ENCODE measurements at places on chromosomes 11 and 22.

DNA sequence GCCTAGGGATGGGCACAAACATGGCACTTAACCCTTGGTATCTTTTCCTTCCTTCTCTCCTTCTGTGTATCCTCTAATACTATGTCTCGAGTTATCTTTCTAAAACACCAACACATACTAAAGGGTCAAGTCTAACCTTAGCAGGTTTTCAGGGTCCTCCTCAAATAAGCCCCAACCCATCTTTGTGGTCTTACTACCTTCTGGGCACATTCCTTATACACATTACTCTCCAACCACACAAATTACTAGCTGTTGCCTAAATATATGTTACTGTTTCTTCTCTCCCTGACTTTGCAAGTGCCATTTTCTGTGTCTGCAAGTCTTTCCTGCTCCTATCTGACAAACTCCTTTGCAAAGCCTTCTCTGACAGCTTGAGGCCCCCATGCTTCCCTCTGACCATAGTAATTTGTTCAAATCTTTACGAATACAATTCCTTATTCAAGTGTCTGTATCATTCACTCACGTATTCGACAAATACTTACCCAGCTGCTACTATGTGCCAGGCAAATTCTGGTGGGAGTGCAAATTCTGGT, 15.8 kb upstream of the NUP160 start:
- no peak for DNase-seq

DNA sequence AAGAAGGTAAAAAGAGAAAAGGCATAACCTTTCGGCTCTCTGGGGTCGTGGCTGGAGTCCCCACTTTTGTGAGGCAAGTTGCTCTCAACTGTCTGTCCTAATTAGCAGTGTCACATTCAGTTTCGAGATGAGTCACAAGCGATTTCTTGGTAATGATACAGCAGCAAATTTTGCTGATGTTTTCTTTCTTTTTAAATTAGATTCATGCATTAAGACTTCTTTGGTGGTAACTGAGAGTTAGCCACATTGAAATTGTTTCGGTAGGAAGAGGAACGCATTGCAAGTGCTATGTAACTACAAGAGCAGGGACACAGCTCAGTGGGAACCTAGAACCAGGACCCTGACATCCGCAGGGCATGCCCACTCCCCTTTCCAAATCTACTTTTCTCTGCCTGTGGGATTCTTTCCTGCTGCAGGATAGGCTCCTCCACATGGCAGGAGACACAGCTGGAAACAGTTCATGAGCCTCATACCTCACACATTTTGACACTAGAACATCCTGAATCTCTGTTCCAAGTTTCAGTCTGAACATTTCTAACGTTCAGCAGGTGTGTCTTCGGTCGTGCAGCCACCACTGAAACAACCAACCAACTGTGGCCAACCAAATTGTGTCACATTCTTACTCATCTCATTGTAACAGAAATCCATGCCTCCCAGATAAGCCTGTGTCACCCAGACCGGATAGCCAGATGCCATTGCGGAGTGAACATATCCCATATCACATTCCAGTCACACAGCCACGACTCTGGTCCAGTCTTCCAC, 987.6 kb downstream of the NTM start:
- no peak for DNase-seq

- no peak for DNase-seq
These were observed at the start of gene JAML for GRCh38 chr11:118224511-118225188. TSS of gene JAML (minus strand) at chr11:118225011. CDS start at chr11:118214866, 10,145 bp downstream.

DNA sequence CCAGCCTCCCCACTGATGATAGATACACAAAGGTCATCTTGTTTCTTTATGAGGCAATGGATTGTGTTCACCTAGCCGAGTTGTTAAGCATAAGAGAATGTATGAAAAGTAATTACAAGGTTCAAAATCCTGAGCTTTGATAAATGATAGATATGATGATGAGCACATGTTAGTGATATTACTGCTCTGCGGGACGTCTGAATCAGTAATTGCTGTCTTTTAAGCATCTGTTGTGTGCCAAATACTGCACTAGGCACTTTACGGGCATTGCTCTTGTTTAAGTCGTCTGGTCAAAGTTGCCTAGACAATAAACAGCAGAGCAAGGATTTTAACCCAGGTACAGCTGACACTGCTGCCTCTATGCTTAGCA, 559 bp upstream of the RNF141 start:
- DNase-seq: no peak

GRCh38 chr11:90737444-90738050, 514.7 kb upstream of the CHORDC1 start:
- no peak for DNase-seq

DNA sequence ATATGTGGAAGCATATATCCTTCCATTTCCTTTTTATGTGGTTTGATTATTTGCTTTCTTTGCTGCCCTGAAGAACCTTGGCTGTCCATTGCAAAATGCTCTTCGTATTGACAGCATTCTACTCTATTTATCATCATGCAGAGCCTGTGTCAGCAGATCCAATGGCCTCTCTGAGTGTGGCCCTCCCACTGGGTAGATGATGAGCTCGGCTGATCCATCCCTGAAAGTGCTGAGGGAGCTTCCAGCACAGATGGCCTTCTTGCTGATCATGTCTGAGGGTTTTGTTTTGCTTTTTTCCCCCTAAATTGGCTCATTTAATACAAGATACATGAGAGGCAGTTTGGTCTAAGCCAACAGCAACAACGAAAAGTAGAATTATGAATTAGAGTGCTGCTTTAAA, 181.0 kb downstream of the GRIA4 start:
- no peak for DNase-seq

DNA sequence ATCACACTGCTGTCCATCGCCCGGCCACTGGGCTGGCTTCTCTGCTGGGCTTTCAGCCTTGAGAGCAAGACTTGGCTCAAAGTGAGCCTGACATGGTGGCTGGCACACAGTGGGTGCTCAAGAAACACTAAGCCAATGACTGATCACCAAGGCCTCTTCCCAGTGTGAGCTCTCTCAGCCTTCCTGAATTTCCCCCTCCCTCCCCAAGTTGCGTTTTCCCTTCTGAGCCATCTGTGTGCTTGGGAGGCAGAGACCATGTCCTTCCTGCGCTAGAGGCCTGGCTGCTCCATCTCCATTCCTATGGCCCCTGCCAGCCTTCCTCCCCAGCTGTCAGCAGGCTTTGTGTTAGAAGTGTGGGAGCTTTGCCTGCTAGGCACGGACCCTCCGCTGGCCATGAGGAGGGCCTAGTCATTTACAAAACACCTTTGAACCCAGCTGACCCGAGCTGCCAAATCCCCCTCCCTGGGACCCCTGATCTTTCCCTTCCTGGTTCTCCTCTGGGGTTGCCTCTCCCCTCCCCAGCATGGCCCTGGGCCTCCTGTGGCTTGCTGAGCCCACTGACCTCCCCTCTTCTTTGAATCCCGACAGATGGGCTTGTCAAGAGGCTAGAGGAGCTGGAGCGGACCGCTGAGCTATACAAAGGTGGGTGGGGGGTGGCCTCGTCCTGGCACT, 13.2 kb downstream of the PICK1 start:
- no peak for DNase-seq

- no peak for DNase-seq
These were observed 24.7 kb downstream of the PLEKHA7 start for GRCh38 chr11:16989554-16989953.

DNA sequence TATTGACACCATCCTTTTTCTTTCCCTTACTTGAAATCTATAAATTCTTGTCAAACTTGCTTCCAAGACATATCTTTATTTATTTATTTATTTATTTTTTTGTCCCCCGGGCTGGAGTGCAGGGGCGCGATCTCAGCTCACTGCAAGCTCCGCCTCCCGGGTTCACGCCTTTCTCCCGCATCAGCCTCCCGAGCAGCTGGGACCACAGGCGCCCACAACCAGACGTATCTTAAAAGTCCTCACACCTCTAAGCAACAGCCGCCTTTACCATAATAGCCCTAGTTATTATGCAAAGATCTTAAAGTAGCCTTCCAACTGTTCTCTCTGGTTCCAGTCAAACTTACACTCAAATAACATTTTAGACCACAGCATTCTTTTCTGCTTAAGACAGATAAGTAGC, 657.0 kb upstream of the B3GAT1 start:
- no peak for DNase-seq
